ENCODE measurements at places on chromosomes 5 and 9.

GRCh38 chr5:139688751-139689372, 40.7 kb downstream of the CXXC5 start:
- DNase-seq: no peak

DNA sequence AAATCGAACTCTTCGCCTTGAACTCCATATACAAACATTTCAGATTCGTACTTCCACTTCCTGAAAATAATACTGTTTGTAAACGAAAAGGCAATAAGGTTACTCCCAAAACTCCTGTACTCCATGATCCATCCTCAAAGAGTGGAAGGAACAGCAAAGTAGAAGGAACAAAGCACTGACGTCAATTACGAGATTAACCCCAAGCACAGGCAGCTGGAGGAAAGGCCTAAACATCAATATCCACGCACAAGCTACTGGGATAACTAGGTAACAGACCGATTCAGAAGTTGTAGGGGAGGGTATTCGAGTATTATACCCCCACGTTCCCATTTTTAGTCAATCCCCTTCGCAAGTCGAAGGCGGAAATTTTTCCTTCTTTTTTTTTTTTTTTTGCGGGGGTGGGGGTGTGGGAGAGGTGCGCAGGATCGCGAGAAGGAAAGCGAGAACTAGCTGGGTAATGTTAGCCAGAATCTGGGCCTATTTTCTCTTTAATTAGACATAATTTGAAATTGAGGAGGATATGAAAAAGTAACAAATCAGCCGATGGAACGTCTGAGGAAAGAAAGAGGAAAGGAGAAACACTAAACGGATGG, 909 bp downstream of the AFF4 start:
- no peak for DNase-seq

GRCh38 chr5:117463881-117464570, 889.4 kb upstream of the SEMA6A start:
- no peak for DNase-seq

GRCh38 chr5:143569722-143570567, 166.5 kb upstream of the NR3C1 start:
- no peak for DNase-seq

GRCh38 chr9:110443146-110443865, 105.6 kb upstream of the TXNDC8 start:
- no peak for DNase-seq

DNA sequence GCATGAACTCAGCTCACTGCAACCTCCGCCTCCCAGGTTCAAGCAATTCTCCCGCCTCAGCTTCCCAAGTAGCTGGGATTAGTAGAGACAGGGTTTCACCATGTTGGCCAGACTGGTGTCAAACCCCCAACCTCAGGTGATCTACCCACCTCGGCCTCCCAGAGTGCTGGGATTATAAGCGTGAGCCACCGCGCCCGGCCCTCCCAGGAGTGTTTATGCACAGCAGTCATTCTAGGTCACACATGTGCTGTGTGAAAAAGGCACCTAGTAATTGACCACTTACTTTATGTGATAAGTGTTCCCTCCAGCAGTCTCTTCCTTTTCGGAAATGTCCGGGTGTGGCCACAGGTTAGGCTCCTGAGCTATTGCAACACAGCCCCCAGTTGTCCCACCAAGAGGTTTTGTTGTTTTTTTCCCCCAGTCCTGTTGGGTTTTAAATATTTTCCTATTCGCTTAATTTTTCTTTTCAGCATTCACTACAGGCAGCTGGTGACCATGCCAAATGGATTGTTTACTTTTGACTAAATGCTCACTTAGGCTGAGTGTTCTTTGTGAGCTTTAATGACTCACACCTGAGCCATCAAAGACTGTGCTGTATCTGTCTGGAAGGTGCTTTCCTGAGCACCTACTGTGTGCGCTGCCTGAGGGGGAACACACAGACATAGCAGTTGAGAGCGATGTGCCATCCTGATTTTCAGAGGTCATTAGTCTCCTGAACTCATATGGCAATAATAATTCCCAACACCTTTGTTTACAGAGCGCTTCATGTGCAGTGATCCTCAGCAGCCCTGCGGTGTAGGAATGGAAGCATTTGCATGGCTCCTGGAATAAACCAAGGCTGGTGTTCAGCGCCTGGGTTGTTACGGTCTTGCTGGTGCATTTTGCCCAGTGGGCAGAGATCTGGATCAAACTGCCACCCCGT, 94.3 kb downstream of the MVB12B start:
- no peak for DNase-seq

DNA sequence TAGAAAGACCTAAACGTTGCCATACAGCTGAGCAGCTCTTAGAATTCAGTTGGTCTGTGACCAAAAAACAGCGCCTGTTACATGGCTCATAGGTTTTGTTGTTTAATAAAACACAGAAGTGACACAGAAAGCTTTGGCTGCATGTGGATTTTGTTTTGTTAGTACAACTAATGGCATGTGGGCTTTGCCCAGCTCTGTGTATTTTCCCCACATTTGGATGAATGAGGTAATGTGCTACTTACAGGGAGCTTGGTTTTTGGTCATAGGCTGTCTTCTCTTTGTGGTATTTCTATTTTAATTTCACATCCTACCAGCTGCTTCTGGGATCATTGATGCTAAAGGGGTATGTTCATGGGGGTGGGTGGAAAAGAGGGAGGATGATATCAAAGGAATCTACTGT, 37.0 kb upstream of the POU4F3 start:
- DNase-seq: no peak

GRCh38 chr9:37911271-37911681, 7.3 kb upstream of the SLC25A51 start:
- no peak for DNase-seq

DNA sequence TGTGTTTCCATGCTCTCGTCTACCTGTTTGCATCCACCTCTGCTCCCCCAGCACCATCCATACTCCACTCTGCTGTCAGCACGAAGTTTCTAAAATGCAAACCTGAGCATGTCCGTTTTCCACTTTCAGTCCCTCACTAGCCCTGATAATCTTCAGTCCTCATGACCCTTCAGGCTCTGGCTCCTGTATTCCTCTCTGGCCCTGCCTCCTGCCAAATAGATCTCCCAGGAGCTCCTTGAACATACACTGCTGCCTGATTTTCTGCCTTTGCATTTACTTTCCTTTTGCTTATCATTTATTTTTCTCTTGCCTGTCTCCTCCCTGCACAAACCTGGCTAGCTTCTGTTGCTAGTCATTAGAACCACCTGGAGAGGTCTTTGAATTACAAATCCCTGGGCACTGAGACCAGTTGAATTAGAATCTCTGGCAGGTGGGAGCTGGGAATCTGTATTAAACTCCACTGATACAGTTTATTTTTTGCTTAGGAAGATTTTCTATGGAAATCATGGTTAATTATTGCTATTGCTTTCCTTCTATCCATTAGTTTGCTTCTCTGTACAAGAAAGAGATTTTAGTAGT, 18.5 kb downstream of the ARHGEF28 start:
- DNase-seq: no peak

- DNase-seq: no peak
Observed at GRCh38 chr5:14577971-14578370, 3.6 kb upstream of the OTULINL start.

- DNase-seq: no peak
Observed at GRCh38 chr5:103119070-103119764, 721 bp downstream of the GIN1 start.

DNA sequence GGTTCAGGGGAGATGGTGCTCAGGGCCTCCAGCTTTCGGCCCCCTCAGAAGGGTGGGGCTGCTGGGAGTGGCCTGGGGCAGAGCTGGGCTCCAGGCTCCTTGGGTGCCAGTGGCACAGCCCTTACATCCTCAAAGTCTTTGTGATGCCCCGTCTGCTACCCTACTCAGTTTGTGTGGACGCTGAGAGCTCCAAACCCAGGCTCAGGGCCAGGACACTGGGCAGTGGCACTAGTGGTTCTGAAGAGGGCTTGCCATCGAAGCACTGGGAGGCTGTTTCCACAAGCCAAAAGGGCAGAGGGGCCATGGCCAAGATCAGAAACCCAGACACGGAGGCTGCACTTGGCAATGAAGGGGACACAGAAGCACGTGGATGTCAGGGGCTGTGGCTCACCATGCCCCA, 99.1 kb downstream of the GABBR2 start:
- no peak for DNase-seq

DNA sequence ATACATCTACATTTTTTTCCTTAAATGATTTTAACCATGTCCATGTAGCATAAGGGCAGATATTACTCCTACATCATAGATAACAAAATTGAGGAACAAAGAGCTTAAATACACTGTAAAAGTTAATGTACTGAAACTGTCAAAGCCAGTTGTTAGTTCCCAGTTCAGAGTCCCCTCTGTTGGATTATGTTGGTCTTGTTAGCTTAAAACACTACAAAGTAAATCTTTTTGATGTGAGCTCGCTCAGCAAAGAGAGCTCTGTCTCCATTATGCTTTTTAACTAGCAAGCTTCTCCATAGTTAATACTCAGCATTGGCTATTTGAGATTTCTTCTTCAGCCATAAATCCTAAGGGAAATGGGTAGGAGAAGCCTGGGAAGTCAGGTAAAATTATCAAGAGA, 149.1 kb downstream of the ADAMTS6 start:
- DNase-seq: no peak

GRCh38 chr5:58187432-58188261, 272.2 kb downstream of the PLK2 start:
- DNase-seq: no peak

DNA sequence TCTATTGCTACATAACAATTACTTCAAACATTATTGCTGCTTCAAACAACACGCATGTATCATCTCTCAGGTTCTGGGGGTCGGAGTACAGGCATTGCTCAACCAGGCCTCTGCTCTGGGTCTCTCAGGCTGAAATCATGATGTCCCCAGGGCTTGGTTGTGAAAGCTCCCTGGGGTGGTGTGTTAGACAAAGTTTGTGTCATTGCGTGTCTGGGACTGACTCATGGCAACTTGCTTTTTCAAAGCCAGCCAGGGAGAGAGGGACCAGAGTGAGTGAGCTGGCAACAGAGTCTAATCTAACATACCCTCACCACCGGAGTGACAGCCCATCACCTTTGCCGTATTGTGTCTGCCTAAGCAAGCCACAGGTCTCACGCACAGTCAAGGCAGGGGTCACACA, 259.2 kb upstream of the NFIL3 start:
- no peak for DNase-seq

DNA sequence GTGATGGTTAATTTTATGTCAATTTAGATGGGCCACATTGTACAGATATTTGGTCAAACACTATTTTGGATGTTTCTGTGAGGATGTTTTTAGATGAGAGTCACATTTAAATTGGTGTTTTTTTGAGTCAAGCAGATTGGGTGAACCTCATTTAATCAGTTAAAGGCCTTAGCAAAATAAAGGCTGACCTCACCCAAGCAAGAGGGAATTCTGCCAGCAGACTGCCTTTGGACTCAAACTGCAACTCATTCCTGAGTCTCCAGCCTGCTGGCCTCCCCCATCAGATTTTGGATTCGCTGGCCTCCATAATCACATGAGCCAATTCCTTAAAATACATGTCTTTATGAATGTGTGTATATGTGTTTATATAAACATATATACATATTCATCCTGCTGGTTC, 282.7 kb upstream of the POU5F2 start:
- no peak for DNase-seq

DNA sequence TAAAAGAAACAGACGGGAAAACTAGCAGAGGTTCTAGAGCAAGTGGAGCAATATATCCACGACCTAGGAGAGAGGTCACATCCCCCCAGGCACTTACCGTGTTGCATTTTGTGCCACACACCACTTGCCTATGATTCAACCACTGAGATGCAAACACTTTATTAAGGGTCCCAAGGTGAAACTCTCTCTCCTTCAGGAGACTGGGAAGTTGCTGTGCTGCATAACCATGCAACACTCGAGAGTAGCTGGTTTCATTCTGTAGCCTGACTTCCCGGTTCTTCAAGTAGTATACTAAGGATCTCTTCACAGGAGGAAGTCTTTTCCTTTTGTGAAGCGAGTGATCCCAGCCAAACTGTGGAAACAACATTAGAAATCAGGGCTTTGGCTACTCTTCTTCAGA, 1.6 kb downstream of the DCAF12 start:
- DNase-seq: no peak

DNA sequence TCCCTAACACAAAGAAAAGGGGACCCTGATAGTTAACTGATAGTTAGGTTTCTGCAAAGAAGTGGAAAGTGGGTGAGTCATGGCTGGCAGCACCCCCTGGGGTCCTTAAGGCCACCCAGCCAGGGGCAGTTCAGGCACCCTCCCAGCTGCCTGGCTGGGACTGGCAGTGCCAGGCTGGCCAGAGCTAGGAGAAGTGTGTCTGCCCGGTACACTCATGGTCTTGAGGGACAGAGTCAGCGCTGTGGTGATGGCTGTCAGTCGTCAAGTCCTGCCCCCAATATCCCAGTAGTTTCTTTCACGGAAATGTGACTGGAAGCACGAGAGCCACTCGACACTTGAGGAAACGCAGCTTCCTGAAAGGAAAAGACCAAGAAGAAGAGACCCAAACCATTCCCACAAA, 22.3 kb upstream of the CNOT6 start:
- peak; percentile 47 for DNase-seq

DNA sequence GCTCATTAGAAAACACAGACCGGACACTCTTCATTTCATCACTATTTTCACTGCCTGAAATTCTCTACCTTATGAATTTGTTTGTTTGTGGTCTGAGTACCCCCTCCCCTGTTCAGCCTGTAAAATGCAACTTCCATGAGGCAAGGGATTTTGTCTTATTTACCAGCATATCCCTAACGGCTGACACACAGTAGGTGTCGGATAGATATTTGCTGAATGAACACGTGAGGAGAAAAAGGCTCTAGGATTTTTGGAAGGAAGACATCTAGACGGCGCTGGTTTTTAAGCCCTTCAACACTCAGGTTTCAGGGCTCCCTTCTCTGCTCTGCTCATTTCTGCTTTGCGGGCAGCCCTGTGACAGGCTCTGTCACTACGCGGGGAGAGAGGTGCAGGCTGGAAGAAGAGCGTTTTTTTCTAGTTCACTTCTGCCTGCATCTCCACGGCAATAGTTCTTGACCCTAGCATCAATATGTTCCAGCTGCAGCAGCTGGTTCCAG, 41.0 kb downstream of the KCNMB1 start:
- no peak for DNase-seq

- no peak for DNase-seq
Observed at GRCh38 chr5:179791881-179792611, 1.7 kb upstream of the LTC4S start.

DNA sequence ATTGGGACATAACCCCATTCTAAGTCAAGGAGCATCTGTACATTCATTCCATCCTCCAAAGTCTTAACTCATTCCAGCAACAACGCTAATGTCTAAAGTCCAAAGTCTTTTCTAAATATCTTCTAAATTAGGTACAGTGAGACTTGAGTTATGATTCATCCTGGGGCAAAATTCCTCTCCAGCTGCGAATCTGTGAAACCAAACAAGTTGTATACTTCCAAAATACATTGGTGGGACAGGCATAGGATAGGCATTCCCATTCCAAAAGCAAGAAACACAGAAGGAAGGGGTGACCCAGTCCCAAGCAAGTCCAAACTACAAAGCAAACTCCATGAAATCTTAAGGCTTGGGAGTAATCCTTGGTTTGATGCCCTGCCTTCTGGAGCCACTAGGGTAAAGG, 97.6 kb upstream of the FANCC start:
- DNase-seq: no peak

DNA sequence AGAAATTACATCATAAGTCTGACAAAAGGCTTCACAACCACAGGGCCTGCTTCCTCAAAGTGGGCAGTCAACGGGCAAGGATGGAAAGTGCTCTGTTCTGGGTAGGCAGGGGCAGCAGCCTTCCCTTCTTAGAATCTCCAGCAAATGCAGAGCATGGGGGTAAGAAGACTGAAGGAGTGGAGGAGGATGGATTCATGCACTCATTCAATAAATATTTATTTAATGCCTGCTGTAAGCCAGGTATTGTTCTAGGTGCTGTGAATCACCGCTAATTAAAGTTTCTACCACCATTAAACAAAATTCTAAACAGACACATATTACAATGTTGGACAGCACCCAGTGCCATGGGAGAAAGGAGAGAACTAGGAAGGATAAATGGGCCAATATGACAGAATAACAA, 195.6 kb downstream of the ELAVL2 start:
- DNase-seq: no peak
